ENCODE measurements at places on chromosomes 1 and 21.

- DNase-seq: no peak
Observed at GRCh38 chr21:36491209-36491910, 11.4 kb upstream of the CLDN14 start.

DNA sequence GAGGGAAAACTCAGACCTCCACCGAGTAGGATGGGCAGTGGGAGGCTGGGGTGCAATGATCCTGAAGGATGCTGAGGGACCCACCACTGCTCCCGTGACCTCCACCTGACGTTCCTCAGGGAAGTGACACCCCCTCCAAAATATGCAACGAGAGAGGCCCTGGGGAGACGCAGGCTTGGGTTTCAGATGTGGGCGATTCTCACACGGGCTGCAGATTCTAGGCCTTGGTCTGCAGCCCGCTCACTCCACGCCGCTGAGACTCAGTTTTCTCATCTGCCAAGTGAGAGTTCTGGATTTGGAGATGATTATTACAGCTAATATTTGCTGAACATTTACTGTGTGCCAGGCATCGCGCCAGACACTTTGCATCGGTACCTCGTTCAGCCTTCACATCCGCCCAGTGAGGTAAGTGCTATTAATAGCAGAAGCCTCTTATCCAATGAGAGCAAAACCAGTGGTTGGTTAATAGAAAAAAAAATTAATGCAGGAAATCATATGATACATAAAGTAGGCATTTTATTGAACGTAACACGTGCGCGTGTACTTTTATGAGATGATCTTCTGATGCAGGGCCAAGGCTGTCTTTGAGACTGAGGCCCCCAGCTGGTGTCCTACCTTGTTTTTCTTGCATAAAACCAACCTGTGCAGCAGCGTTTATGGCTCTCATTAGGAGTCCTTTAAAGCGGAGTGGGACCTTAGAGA is 102.0 kb upstream of the RUNX3 start:
- peak; percentile 34 for DNase-seq

GRCh38 chr1:204448344-204448964 is 36.8 kb upstream of the PPP1R15B start:
- no peak for DNase-seq

GRCh38 chr1:236688705-236689104 is 2.4 kb downstream of the ACTN2 start:
- no peak for DNase-seq

GRCh38 chr21:45532826-45533360 is 9.3 kb downstream of the SLC19A1 start:
- no peak for DNase-seq

DNA sequence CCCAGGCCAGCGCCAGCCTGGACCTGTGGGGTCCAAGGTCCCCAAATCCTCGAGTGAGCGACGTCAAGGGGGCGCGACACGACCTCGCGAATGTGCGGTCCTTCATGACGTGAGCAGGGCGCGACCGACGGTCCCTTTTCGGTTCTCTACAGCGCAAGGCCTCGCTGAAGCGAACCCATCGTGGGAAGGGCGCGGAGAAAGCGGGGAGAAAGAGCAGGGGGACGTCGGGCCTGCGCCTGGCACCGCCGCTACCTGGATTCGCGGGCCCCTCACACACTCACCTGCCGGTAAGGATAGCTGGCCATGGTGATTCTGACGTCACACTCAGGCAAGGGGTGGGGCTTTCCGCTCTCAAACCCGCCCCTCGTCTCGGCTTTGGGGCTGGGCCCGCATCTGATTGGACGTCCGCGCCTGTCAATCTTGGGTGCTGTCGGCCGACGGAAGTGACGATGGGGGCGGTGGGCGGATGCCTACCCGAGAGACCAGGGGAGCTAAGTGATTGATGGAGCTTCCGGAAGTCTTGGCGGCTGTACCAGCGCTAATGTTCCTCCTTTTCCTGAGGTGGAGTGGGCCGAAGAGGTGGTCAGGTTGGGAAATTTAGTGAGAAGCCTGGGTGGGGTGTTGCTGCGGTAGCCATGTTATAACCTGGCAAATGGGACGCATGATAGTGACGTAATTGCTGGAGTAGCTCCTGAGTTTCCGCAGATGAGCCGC is at the start of gene PEF1:
PEF1 (minus strand) TSS at position 317 of the 714 bp plus-strand sequence; CDS start at position 305, 12 bp downstream.
- DNase-seq: peak; percentile 99

GRCh38 chr1:212118167-212118871 is 82.8 kb downstream of the DTL start:
- no peak for DNase-seq

GRCh38 chr21:44391345-44392091 is 38.1 kb downstream of the TRPM2 start:
- DNase-seq: no peak

DNA sequence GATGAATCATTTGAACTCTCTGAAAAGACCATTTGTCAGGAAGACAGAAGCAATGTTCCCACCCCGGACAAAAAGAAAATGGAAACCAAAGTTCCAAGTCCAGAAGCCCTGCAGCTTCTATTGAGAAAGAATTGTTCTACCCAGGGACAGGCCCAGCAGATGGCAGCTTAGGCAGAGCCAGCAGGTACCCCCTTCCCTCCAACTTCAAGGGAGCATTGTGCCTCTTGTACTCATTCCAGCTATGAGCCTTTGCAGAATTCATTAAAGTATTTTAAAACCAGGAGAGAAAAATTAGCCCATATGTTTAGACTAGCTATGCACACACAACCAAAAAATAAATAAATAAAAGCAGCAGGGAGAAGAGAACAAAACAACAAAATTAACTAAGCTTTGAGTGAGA is 85.2 kb upstream of the KCND3 start:
- no peak for DNase-seq

GRCh38 chr1:3707298-3707938 is 44.8 kb upstream of the CCDC27 start:
- no peak for DNase-seq

GRCh38 chr1:62058956-62059355 is 135.7 kb upstream of the L1TD1 start:
- DNase-seq: no peak

DNA sequence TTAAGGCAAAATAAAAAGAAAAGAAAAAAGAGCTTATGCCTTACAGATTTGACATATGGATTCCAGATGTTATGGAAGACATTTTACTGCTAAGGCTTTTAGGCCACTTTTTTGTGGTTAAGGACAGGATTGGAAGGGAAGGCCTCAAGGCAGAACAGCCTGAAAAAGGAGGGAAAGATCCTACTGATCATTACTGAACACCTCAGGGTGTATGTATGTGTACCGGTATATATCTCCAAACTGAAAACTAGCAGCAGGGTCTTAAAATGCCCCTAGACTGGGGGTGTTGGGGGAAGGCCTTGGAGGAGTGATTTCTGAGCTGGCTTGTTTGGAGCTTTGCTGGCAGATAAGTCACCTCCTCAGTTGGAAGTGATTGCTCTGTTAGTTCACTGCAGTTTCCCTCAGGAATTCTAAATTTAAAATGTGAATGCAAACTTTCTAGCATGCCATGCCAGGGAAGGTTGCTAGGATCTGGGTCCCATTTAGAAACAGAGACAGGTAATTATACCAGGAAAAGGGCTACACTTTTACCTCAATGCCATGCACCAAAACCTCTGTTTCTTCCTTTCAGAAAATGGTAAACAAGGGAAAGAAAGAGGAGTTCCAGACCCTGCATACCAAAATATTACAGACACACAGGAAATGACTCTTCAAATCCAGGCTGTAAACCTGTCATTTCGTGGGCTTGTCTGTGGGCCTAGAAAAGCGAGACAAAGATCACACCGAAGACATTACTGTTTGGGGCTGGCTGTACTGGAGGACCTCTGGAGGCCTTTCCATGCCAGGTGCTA is 15.0 kb downstream of the C1orf52 start:
- DNase-seq: no peak

- no peak for DNase-seq
Observed at GRCh38 chr1:224707843-224708725, 92.0 kb downstream of the CNIH3 start.

- no peak for DNase-seq
Observed at GRCh38 chr1:66725885-66726665, 26.2 kb upstream of the DYNLT5 start.

- no peak for DNase-seq
Observed at GRCh38 chr1:24966121-24966723, 36.1 kb upstream of the RUNX3 start.

- no peak for DNase-seq
Observed at GRCh38 chr21:45071874-45072737, 2.3 kb upstream of the ADARB1 start.

DNA sequence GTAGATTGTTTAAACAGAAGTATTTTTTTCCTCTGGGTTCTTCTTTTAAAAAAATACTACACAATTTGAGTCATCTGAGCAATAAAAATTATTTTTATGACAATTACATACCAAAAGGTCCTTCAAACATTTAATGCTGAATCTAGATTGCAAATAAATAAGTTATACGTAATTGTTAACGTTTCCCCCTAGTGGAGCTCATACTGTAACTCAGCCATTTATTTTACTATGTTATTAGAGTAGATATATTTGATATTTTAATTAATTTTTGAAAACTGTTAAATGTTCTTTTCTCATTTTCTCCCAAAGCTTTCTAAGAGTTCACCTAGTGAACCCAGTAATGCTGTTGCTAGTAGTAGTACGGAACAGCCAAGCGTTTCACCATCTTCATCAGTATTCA is 33.5 kb downstream of the ZMYM1 start:
- no peak for DNase-seq

DNA sequence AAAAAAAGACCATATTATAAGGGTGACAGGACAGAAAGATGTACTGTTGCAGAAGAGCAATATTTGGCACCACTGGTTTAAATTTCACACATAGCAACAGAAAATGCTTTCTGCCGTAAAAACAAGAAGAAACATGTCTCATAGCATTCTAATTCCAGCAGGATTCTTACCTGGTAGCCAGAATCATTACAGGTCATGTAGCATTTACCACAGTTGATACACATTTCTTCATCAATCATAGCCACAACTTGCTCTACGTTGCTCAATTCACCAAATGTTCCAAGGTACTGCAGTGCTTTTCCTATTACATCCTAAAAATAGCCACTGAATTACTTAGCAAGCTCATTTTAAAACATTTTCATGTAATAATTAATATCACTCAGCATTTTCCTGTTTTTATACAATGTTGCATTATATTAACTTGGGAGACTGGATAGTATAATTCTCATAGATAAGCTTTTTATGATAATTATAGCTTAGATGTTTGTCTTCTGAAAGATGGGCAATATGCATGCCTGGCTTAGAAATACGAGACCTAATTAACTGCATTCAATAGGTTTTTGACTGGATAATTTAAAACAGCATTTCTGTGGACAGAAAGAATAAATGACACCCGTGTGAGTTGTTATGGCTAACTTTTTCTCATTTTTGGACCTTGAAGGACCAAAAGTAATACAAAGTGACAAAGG is 360.7 kb downstream of the PTBP2 start:
- DNase-seq: no peak

- DNase-seq: no peak
Observed at GRCh38 chr1:111145542-111145941, 5.5 kb downstream of the CEPT1 start.

GRCh38 chr21:27408826-27409225 is 441.9 kb upstream of the ADAMTS5 start:
- DNase-seq: no peak

- no peak for DNase-seq
Observed at GRCh38 chr1:214505134-214505533, 46.3 kb downstream of the PTPN14 start.

- DNase-seq: no peak
Observed at GRCh38 chr1:77413541-77414335, 131.9 kb downstream of the AK5 start.

GRCh38 chr21:35737449-35737848 is 322.9 kb downstream of the SETD4 start:
- no peak for DNase-seq

DNA sequence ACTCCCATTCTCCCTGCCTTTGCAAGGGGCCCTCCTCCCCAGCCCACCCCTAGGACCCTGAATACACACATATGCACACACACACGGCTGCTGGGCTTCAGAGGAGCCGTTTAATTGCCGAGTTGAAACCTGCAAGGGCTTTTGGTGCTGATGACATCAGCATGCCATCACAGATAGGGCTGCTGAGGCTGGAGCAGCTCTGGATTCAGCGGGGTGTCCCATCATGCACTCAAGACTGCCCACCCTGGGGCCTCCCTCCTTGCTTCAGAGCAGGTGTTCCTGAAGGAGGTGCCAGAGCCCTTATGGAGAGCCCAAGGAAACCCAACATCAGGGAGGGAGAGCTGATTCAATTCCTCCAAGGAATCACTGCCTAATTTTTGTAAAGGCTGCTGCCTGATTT is 5.7 kb downstream of the SYT2 start:
- no peak for DNase-seq

DNA sequence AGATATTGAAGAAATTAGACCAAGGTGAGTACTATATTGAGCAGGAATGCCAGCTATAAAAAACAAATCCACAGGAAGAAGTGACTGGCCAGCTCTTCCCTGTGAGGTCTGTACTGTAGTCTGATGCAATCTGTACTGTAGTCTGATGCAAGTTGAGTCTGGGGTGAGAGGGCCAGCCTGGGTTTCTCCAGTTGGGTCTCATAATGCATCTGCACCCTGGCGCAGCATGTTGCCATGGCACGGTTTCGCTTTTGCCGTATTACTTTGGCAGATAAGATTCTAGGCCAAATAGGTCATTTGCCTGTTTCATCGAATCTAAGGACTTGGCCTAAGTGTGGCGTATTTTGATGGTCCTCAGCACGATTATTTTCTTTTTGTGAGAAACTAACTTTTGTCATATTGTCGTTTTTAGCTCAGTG is 24.4 kb upstream of the PGD start:
- DNase-seq: no peak
